ENCODE measurements at places on chromosomes 4 and X.

GRCh38 chr4:147777456-147778091 is 45.7 kb downstream of the ARHGAP10 start:
- no peak for DNase-seq

GRCh38 chrX:9729171-9729885 is 36.3 kb downstream of the GPR143 start:
- no peak for DNase-seq

GRCh38 chrX:24703185-24703494 is 9.4 kb downstream of the POLA1 start:
- no peak for DNase-seq

GRCh38 chr4:156193106-156193505 is 239.4 kb upstream of the CTSO start:
- DNase-seq = no peak

- DNase-seq = no peak
These were observed 2220.3 kb upstream of the AGA start for GRCh38 chr4:179662522-179662921.

DNA sequence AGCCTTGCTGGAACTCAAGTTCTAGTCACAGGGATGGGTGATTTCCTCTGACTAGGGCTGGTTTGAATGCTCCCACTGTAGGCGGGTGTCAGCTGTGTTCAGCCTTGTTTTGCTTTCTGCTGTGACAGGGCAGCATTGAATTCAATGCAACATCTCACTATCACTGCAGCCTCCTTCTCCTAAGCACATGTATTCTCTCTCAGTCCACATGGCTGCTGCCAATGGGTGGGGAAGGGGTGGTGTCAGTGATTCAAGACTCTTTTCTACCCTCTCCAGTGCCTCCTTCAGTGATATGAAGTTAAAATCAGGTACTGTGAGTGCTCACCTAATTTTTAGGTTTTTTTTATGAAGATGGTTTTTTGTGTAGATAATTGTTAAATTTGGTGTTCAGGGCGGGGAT is 46.3 kb downstream of the COL4A5 start:
- no peak for DNase-seq

DNA sequence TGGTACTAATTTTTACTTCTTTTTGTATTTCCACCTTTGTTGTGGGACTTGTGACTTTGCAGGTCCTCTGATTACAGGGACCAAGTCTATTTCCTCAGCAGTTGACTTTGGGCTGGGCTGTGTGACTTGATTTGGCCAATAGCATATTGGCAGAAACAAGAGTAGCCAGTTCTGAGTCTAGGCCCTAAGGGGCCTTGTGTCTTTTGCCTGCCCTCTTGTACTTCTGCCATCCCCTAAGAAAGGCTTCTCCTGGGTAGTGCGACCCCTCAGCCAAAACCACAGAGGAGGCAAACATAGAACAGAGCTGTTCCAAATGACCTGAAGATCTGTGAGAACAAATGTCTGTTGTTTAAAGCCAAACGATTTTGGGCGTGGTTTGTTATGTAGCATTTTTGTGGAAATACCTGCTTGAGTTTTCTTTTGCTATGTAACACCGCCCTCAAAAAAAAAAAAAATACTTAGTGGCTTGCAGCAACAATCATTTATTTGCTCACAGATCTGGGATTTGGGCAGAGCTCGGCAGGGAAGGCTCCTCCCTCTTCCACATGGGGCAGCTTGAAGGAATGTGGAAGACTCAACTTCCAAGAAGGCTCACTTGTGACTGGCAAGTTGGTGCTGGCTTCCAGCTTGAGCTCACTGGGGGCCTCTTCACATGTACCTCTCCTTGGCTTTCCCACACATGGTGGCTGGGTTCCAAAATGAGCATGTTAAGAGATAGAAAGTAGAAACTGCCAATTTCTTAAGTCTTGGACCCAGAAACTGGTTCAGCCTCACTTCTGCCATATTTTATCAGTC is 423.0 kb upstream of the CNKSR2 start:
- DNase-seq = no peak

DNA sequence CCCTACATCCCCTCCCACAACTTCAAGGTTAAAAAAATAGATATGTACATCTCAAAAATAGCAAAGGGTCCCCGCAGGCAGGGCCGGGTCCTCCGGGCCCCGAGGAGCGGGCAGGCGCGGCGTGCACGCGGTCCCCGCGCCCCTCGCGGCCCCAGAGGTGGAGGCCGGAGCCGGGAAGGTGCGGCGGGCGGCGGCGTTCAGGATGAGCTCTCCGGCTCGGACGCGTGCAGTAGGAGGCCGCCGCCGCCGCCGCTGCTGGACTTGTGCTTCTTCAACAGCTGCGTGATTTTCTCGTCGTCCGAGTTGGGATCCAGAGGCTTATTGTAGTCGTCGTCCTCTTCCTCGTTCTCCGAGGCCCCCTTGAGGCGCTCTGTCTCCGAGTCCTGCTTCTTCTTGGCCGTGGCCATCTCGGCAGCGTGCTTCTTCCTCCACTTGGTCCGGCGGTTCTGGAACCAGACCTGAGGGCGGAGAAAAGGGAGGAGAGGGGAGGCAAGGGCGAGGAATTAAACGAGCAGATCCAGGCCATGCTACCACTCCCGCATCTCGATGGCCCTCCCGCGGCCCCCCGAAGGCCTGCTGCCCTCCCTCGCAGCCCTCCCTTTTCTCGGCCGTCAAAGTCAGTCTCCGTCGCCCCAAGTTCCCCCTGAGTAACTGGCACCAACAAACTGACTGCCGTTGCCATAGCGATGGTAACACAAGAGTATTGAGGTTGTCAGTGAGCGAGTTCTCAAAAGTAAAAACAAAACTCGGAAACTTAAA is 5.8 kb downstream of the NKX6-1 start:
- no peak for DNase-seq

- no peak for DNase-seq
These were observed 369.8 kb upstream of the LCORL start for GRCh38 chr4:18391354-18391728.

DNA sequence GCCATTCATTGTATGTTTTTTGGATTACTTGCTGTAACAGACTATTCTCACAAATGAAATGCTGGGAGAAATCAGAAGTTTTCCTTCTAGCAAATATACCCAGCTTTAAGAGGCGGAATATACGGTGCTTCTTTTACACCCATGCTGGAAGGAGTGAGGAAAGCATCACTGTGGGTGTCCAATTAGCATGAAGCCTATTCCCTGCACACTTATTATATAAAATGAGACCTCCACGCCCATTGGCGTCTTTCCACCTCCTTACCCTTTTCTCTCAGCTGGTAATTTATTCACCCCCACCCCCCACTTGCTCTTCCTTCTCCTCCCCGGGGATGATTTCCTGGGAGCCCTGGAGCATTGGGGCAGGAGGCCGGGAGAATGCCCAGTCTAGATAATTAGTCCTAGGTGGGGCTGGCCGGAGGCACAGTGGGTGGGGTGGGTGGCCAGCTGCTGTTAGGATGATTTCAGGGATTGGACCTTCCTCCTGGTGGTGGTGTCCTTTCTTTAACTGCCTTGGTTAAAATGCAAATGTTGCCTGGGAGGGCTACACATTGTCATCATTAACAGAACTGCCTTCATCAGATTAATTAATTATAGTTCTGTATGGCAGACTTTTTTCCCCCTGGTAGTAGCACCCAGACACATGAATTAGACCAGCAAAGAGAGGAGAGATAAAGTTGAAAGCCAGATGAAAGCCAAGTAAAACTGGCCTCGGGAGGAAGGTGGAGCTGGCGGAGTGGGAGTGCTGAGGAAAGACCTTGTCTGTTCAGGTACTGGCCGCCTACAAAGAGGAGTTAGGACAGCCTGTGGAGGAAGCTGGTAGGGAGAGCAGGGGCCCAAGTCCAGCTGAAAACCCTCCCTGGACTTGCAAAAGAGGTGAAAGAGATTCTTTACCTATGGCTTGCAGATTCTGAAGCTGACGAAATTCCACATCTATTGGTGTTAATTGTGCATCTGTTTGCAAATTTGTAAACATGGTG is 11.4 kb downstream of the SHROOM2 start:
- DNase-seq = no peak

DNA sequence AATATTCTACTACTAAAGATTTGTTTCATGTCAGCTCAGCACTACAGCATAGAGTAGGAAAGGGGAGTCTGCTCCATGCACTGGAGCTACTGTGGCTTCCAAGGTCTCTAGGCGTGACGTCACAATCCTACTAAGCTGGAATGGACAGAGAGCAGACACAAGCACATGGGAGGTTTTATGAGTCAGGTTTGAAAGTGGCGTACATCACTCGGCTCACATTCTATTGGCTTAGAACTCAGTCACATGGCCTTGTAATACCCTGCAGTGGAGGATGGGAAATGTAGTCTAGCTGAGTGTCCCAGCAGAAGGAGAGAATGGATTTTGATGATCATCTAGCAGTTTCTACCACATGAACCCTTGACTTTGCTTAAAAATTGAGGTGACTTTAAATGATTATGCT is 624.8 kb upstream of the ATOH1 start:
- no peak for DNase-seq

All from CD4-positive, alpha-beta T cell treated with Interleukin-1 beta for 1 hour (primary cell).